PC-3 (cell line): ENCODE measurements at places on chromosomes 5 and 9.

GRCh38 chr5:93884254-93884653, 142.9 kb upstream of the POU5F2 start:
- no peak overlapping the region for H3K4me3 ChIP-seq
- H3K27me3 ChIP-seq: no peaks in the 10 kb centered on the region
- no peaks in the 10 kb centered on the region for H3K36me3 ChIP-seq
- H3K4me1 ChIP-seq: peaks cover 19% of the 10 kb centered on the region
- H3K27ac ChIP-seq: no peak overlapping the region

GRCh38 chr5:171299851-171300250, 9.2 kb upstream of the TLX3 start:
- no peak for DNase-seq
- H3K27ac ChIP-seq: no peak overlapping the region
- peaks cover 6% of the 10 kb centered on the region; the same call in 1 of the 2 replicates for H3K27me3 ChIP-seq
- no peak overlapping the region for H3K4me3 ChIP-seq
- H3K4me1 ChIP-seq: peaks cover 7% of the 10 kb centered on the region; the same call in 1 of the 2 replicates
- no peaks in the 10 kb centered on the region for H3K36me3 ChIP-seq

- peaks cover 92% of the 10 kb centered on the region for H3K36me3 ChIP-seq
- peak; percentile 73 for DNase-seq
- no peaks in the 10 kb centered on the region for H3K4me1 ChIP-seq
- no peaks in the 10 kb centered on the region for H3K27me3 ChIP-seq
- H3K4me3 ChIP-seq: no peak overlapping the region
Observed at GRCh38 chr5:7897014-7897600, 28.2 kb downstream of the MTRR start.

- H3K4me3 ChIP-seq: no peak overlapping the region
- DNase-seq: peak; percentile 72
- H3K27me3 ChIP-seq: no peaks in the 10 kb centered on the region
- no peaks in the 10 kb centered on the region for H3K36me3 ChIP-seq
- no peak overlapping the region for H3K27ac ChIP-seq
- H3K4me1 ChIP-seq: peaks cover 14% of the 10 kb centered on the region
Observed at GRCh38 chr9:122122903-122123632, 30.0 kb upstream of the TTLL11 start.

- no peak overlapping the region for H3K27ac ChIP-seq
- no peaks in the 10 kb centered on the region for H3K36me3 ChIP-seq
- peak; percentile 52 for DNase-seq
- 0 out of 2 replicates have a peak, but pooled peaks cover under 1% of the 10 kb centered on the region for H3K27me3 ChIP-seq
- no peak overlapping the region for H3K4me3 ChIP-seq
Observed at GRCh38 chr5:36374266-36374862, 72.7 kb upstream of the RANBP3L start.

GRCh38 chr5:10601246-10602030, 37.6 kb downstream of the ANKRD33B start:
- peak overlapping the region; percentile 55 for H3K4me3 ChIP-seq
- peak; percentile 99 for DNase-seq
- H3K27me3 ChIP-seq: no peaks in the 10 kb centered on the region
- H3K27ac ChIP-seq: peak overlapping the region; percentile 80
- no peaks in the 10 kb centered on the region for H3K36me3 ChIP-seq

GRCh38 chr5:52063186-52063585, 679.9 kb downstream of the ISL1 start:
- no peak overlapping the region for H3K4me3 ChIP-seq
- H3K36me3 ChIP-seq: no peaks in the 10 kb centered on the region
- H3K4me1 ChIP-seq: no peaks in the 10 kb centered on the region; the same call in 1 of the 2 replicates
- peak; percentile 34 for DNase-seq
- no peak overlapping the region for H3K27ac ChIP-seq
- H3K27me3 ChIP-seq: no peaks in the 10 kb centered on the region

DNA sequence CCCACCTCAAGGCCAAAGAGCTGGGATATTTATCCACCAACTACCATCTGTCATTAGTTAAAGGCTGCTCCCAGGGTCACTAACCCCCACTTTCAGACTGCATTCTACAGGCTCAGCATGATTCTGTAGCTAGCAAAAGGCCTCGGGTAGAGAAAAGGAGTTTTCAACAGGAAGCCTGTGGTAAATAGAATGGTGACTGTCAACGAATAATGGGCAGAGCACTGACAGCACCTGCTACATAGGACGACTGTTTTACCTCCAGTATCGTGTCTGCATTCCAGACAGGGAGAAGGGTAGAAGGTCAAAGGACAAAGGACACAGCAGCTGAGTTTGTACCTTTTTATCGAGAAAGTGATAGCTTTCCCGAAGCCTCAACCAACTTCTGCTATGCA, 20.3 kb downstream of the MFAP3 start:
- no peak overlapping the region for H3K4me3 ChIP-seq
- no peaks in the 10 kb centered on the region for H3K36me3 ChIP-seq
- H3K27ac ChIP-seq: no peak overlapping the region
- H3K27me3 ChIP-seq: no peaks in the 10 kb centered on the region
- DNase-seq: no peak

DNA sequence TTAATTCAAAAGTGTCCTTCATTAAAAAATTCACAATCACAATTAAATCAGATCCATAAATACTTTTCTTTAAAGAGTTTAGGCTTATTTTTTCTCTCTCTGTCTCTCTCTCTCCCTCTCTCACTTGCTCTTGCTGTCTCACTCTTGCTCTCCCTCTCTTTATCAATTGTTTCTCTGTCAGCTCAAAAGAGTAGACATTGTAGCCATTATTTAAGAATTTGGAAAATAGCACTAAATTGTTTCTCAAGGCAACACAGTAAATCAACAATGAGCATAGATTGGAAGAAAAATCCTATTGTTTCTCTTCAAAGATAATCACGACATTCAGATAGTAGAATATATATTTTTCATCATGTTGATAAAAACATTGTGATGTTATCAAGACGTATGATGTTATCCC, 1114.0 kb downstream of the PTPRD start:
- no peak overlapping the region for H3K27ac ChIP-seq
- H3K4me1 ChIP-seq: no peaks in the 10 kb centered on the region
- no peak for DNase-seq
- no peak overlapping the region for H3K4me3 ChIP-seq
- no peaks in the 10 kb centered on the region for H3K27me3 ChIP-seq

- peaks cover 7% of the 10 kb centered on the region for H3K4me1 ChIP-seq
- H3K27me3 ChIP-seq: no peaks in the 10 kb centered on the region
- H3K36me3 ChIP-seq: no peaks in the 10 kb centered on the region
- H3K4me3 ChIP-seq: no peak overlapping the region
- no peak overlapping the region for H3K27ac ChIP-seq
- DNase-seq: no peak
Observed at GRCh38 chr9:97904725-97905124, 17.6 kb downstream of the TRMO start.

- no peaks in the 10 kb centered on the region for H3K4me1 ChIP-seq
- H3K27me3 ChIP-seq: no peaks in the 10 kb centered on the region
- no peak overlapping the region for H3K4me3 ChIP-seq
- no peak overlapping the region for H3K27ac ChIP-seq
Observed at GRCh38 chr5:89097103-89097502, 214.1 kb upstream of the MEF2C start.

DNA sequence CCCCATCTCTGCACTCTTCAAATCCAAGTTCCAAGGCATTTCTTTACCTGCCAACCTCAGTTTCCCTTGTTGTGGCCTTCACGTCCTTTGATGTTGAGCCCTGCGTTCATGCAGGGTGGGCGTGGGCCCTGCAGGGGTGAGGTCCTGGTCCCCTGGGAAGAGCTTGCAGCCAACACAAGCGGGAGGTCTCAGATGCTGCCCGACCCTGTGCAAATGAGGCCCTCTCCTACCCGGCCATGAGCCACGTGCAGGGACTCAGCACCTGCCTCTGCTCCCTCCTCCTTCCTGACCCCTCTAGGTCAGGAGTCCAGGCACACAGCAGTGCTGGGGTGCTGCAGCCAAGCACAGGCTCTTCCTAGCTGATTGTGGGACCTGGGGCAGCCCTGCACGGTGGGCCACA, 124.5 kb downstream of the ADAMTS2 start:
- no peaks in the 10 kb centered on the region for H3K4me1 ChIP-seq
- DNase-seq: no peak
- H3K27ac ChIP-seq: no peak overlapping the region
- H3K27me3 ChIP-seq: peaks cover 6% of the 10 kb centered on the region; the same call in 1 of the 2 replicates
- H3K36me3 ChIP-seq: no peaks in the 10 kb centered on the region

GRCh38 chr9:84947412-84947972, 278.0 kb downstream of the NTRK2 start:
- H3K4me3 ChIP-seq: no peak overlapping the region
- H3K4me1 ChIP-seq: no peaks in the 10 kb centered on the region
- H3K36me3 ChIP-seq: no peaks in the 10 kb centered on the region
- DNase-seq: peak; percentile 3
- H3K27me3 ChIP-seq: no peaks in the 10 kb centered on the region

DNA sequence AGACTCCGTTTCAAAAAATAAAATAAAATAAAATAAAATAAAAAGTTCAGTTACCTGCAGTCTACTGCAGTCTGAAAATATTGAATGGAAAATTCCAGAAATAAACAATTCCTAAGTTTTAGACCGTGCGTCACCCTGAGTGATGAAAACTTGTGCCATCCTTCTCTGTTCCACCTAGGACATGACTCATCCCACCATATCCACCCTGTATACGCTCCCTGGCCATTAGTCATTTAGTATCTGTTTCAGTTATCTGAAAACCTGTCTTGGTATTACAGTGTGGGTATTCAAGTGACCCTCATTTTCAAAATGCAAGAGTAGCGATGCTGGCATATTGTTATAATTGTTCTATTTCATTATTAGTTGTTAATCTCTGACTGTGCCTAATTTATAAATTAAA, 51.8 kb upstream of the TEX48 start:
- peak overlapping the region; percentile 90 for H3K27ac ChIP-seq
- H3K4me3 ChIP-seq: no peak overlapping the region
- H3K36me3 ChIP-seq: no peaks in the 10 kb centered on the region
- H3K4me1 ChIP-seq: peaks cover 54% of the 10 kb centered on the region

DNA sequence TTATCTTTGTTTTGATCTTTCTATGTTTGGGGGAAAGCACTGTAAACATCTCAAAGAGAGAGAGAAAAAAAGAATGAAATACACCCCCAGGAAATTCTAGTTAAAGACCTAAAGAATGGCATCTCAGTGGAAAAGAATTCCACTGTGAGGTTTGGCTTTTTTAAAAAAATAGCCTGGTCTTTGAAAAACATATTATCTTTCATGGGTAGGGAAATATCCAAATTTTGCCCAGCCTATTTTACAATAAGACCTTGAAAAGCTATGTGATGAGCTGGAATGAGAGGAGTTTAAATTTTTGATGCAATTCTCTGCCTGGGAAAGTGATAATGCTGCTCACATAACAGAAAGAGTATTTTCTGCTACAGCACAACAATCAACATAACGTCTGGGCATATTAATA, 348.1 kb upstream of the WWC1 start:
- H3K4me1 ChIP-seq: no peaks in the 10 kb centered on the region
- no peak for DNase-seq
- no peak overlapping the region for H3K4me3 ChIP-seq
- peaks cover 51% of the 10 kb centered on the region for H3K27me3 ChIP-seq
- no peak overlapping the region for H3K27ac ChIP-seq
- H3K36me3 ChIP-seq: no peaks in the 10 kb centered on the region

- DNase-seq: no peak
- H3K27me3 ChIP-seq: no peaks in the 10 kb centered on the region
- 0 out of 2 replicates have a peak, but pooled peaks cover 3% of the 10 kb centered on the region for H3K36me3 ChIP-seq
- H3K4me3 ChIP-seq: no peak overlapping the region
- H3K4me1 ChIP-seq: no peaks in the 10 kb centered on the region
Observed at GRCh38 chr5:42791151-42791550, 20.5 kb downstream of the SELENOP start.

- no peak overlapping the region for H3K27ac ChIP-seq
- no peaks in the 10 kb centered on the region for H3K27me3 ChIP-seq
- no peaks in the 10 kb centered on the region for H3K36me3 ChIP-seq
- H3K4me1 ChIP-seq: no peaks in the 10 kb centered on the region
Observed at GRCh38 chr9:123395276-123395688, 39.3 kb downstream of the CRB2 start.

GRCh38 chr5:57311251-57311650, 137.4 kb downstream of the GPBP1 start:
- H3K4me3 ChIP-seq: no peak overlapping the region
- peaks cover 3% of the 10 kb centered on the region for H3K4me1 ChIP-seq
- DNase-seq: no peak
- H3K36me3 ChIP-seq: no peaks in the 10 kb centered on the region
- no peaks in the 10 kb centered on the region for H3K27me3 ChIP-seq

DNA sequence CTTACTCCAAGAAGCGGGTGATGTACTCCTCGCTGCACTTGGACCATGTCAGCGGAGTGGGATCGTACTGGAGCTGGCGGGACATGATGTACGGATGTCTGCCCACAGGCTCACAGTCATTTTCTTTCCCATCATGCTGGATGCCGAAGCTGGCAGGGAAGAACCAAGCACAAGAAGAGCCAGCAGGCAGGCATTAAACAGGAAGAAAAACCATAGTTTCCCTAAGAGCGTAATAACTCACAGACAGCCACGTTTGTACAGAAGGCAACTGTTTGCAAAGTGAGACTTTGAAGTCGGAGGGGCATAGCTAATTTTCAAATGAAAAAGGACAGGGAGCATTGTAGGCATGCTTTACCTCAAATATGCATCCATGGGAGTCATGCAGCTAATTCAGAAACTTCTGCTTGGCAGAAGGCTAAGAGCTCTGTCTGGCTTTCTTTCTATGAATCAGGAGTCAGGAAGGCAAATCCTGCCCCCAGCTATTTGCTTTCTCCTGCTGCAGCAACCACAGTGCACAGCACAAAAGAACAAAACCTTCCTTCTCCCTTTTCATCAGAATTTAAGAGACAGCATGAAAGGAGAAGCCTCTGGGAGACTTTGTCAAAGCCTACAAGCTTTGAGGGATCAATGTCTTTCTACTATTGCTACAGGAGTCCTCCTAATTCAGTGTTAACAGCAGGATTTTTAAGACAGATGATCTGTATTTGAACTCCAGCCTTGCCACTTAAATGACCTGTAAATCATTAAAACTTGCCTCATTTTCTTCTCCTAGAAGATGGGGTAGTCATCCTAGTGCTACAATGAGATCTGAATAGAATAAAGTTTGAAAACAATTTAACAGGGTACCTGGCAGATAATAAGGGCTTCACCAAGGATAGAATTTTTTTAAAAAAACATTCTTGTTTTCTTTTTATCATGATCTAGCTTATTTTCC, 209.1 kb downstream of the TARS1 start:
- H3K4me1 ChIP-seq: peaks cover 24% of the 10 kb centered on the region
- no peaks in the 10 kb centered on the region for H3K27me3 ChIP-seq
- no peaks in the 10 kb centered on the region for H3K36me3 ChIP-seq
- no peak overlapping the region for H3K4me3 ChIP-seq

- DNase-seq: no peak
- H3K27me3 ChIP-seq: no peaks in the 10 kb centered on the region
- no peak overlapping the region for H3K4me3 ChIP-seq
- H3K27ac ChIP-seq: no peak overlapping the region
Observed at GRCh38 chr5:134534726-134535110, 9.2 kb downstream of the JADE2 start.

- H3K27me3 ChIP-seq: no peaks in the 10 kb centered on the region
- H3K4me3 ChIP-seq: peak overlapping the region; percentile 67
- no peak overlapping the region for H3K27ac ChIP-seq
- no peaks in the 10 kb centered on the region for H3K36me3 ChIP-seq
- DNase-seq: no peak
Observed at GRCh38 chr5:134114886-134115805, 665 bp downstream of the TCF7 start.

GRCh38 chr5:13749766-13750165, 194.7 kb downstream of the DNAH5 start:
- DNase-seq: peak; percentile 49
- no peak overlapping the region for H3K4me3 ChIP-seq
- H3K27me3 ChIP-seq: no peaks in the 10 kb centered on the region
- H3K36me3 ChIP-seq: no peaks in the 10 kb centered on the region

GRCh38 chr5:143249851-143250250, 153.6 kb downstream of the NR3C1 start:
- H3K4me3 ChIP-seq: no peak overlapping the region
- peak overlapping the region; percentile 74 for H3K27ac ChIP-seq
- H3K4me1 ChIP-seq: peaks cover 40% of the 10 kb centered on the region
- no peaks in the 10 kb centered on the region for H3K36me3 ChIP-seq
